CD4-positive, alpha-beta T cell treated with Interleukin-4 for 1 hour (primary cell): ENCODE measurements at places on chromosomes 13 and 19.

- DNase-seq, result peak; percentile 27
Measured at GRCh38 chr13:41917641-41918040, 43.3 kb downstream of the VWA8 start.

DNA sequence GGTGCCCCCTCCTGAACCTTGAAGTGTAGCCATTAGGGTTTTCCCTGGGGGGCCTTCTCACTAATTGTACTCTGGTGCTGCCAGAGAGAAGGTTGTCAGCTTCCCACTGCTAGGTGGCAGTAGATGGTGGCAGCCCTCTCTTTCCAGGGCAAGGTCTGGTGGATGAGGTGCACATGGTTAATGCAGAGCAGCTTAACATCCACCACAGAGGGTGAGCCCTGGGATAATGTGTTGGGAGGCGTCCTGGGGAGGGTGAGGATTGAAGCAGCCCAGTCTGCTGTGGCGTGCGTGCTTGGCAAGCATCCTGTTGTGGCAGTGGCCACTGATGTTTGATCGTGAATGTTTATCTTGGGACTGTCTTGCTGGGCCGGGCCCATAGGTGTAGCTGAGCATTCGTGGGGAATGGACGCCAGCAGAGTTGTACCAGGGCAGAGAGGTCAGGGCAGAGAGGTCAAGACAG is 5.8 kb downstream of the EGLN2 start:
- no peak for DNase-seq

GRCh38 chr19:38669552-38669951 is 22.1 kb downstream of the ACTN4 start:
- DNase-seq, result no peak

GRCh38 chr19:4414800-4415321 is 12.4 kb downstream of the CHAF1A start:
- no peak for DNase-seq
